Endodermal cell (in vitro differentiated cells): ENCODE measurements at places on chromosomes 6 and 20. TPM values are rescaled to one million over a fixed set of nuclear protein-coding genes. Genes with fewer than 3 reads are reported as not detected.

DNA sequence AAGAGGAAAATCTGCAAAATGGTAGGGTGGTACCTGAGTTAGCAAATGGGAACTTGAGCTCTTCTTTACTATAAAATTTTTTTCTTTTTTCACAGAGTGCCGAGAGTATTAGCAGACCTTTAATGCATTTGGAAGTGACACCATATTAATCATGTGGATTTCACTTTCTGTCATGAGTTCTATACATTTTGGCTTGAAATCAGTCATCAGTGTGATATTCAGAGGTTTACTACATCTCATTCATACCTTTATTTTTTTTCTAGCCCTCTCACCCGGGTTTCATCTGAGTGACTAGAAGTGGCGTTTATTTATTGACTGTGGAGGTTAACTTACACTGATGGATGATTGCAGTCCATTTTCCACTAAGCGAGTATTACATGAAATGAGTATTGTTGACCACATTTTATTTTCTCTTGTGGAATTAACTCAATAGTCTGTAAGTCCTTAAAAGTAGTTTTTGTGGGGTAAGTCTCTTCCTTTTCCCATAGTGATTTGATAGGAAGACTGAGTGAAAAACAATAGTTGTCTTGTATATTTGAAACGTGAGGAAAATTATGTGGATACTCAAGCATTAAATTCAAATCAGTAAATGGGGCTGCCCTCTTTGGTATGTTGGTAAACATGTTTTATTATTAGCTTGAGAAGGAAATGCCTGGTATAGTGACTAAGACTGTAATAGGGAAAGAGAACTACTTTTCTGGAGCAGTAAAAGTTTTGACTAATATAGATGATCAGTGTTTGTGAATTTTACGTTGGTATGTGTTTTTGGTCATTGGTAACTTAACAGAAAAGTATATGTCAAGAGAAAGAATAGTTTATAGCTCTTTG lies 55.5 kb downstream of the JARID2 start:
- no peaks in the 10 kb centered on the region for H3K27me3 ChIP-seq
- no peak overlapping the region for H3K4me3 ChIP-seq
- no peak for DNase-seq
- peaks cover 12% of the 10 kb centered on the region for H3K4me1 ChIP-seq
- H3K27ac ChIP-seq, result no peak overlapping the region
- H3K36me3 ChIP-seq, result no peaks in the 10 kb centered on the region

DNA sequence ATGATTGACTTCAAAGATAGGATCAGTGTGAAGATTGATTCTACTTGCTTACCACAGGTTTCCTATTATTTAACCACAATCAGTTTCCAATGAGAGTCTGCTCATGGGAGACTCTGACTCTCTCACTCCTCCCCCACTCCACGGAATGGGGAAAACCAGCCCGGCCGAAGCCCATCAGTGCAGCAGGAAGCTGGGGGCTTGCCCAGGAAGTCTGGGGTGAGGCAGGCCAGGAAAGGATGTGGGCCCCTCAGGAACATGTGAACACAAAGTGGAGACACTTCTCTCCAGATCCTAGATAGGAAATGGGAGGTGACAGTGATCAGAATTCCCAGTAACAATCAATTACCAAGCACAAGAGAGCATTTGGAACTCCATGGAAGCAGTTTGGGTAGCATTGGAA lies 144.2 kb downstream of the TTLL2 start:
- peak; percentile 32 for DNase-seq
- no peaks in the 10 kb centered on the region for H3K36me3 ChIP-seq
- no peak overlapping the region for H3K4me3 ChIP-seq
- peaks cover 6% of the 10 kb centered on the region for H3K4me1 ChIP-seq

GRCh38 chr6:4176907-4177306 lies 41.5 kb upstream of the ECI2 start:
- H3K4me3 ChIP-seq, result no peak overlapping the region
- no peaks in the 10 kb centered on the region for H3K36me3 ChIP-seq
- no peak overlapping the region for H3K27ac ChIP-seq
- H3K4me1 ChIP-seq, result no peaks in the 10 kb centered on the region
- no peak for DNase-seq

GRCh38 chr6:158019416-158019815 lies 37.8 kb downstream of the SYNJ2 start:
- no peak overlapping the region for H3K4me3 ChIP-seq
- H3K27me3 ChIP-seq, result no peaks in the 10 kb centered on the region
- DNase-seq, result no peak
- no peaks in the 10 kb centered on the region for H3K4me1 ChIP-seq

GRCh38 chr6:170029416-170030283 lies 261.2 kb downstream of the DLL1 start:
- no peaks in the 10 kb centered on the region for H3K27me3 ChIP-seq
- DNase-seq, result no peak

RAET1L gene
- not detected in 3 replicates for total RNA-seq

KHDC1L gene
- not detected in 3 replicates for total RNA-seq

DCDC2 gene
- 0.59 and 1.4 TPM in 2 replicates for total RNA-seq
